KBM-7 (cell line): ENCODE measurements at places on chromosomes 4 and X.

GRCh38 chrX:39817754-39818470 lies 279.8 kb downstream of the BCOR start:
- DNase-seq = no peak

GRCh38 chrX:78357342-78358055 lies 30.1 kb upstream of the CYSLTR1 start:
- DNase-seq = no peak

DNA sequence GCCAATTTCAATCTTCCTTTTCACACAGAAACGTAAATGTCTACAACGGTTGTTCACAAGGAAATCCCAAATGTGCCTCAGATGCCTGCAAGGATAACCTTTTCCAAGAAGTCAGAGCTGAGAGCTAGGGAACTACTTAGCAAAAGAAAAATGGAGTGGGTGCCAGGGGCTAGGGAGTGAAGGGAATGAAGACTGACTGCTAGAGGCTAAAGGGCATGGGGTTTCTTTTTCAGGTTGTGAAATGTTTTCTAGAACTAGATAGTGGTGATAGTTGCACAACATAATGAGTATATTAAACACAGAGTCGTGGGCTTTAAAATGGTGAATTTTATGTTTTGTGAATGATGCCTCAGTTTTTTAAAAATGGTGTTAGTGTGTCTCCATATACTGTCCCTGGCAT lies 53.4 kb downstream of the CD99L2 start:
- no peak for DNase-seq

- DNase-seq = peak; percentile 14
These were observed at the start of gene SLC4A4 for GRCh38 chr4:71338846-71339593. SLC4A4 (plus strand) TSS chr4:71339020.

DNA sequence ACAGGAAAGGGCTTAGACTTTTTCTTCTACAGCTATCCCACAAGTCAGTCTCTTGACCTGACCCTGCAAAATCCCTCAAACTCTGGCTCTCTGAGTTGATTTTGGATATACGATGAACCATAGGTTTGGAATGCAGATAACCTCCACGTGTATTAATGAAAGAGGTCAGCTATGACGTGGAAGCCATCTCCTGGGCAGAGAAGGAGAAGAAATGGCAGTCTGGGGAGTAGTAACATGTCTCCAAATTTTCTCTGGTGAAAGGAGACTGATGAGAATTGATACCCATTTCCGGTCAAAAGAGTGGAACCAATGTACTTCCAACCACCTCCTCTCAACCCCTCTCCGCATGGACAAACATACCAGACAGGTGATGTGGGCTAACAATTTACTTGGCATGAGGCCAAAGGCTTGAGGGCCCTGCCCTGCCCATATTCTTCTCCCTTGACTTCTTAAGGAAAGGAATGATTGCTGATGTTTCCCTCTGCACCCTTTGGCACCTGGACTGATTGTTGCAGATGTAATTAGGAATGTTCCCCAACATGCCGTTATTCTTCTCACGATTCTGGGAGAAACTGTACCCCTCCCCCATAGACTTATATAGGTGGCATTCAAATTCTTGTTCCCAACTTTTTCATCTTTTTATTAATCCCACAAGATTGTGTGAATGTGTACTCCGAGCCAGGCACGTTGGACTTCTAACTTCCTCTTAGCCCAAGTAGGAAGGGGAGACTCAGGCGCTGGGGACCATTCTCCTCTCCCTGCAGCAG lies 580 bp upstream of the PLS3 start:
- no peak for DNase-seq

- DNase-seq = no peak
These were observed 534.7 kb downstream of the ANKRD50 start for GRCh38 chr4:124177647-124178425.

GRCh38 chr4:83552924-83553323 lies 17.0 kb downstream of the GPAT3 start:
- DNase-seq = peak; percentile 27

- DNase-seq = no peak
These were observed 5.0 kb downstream of the GPR78 start for GRCh38 chr4:8585186-8585585.

DNA sequence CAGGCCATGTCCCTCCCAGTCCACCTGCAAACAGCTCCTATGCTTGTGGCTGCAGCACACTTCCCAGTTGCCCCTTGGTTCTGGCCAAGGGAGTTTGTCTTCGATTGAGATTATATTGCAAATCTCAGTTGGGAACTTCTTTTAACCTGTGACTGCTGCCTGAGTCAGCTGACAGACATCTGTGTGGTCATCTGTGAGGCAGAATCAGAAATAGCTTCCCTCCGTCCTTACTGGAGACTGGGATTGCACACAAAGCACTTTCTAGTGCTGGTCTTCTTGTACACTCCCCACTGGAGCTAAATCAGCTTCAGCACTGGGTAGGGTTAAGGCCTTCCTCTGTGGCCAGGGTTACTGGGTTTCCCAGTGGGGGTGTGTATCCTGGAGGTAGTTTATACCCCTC lies 34.3 kb downstream of the ZNF330 start:
- no peak for DNase-seq

DNA sequence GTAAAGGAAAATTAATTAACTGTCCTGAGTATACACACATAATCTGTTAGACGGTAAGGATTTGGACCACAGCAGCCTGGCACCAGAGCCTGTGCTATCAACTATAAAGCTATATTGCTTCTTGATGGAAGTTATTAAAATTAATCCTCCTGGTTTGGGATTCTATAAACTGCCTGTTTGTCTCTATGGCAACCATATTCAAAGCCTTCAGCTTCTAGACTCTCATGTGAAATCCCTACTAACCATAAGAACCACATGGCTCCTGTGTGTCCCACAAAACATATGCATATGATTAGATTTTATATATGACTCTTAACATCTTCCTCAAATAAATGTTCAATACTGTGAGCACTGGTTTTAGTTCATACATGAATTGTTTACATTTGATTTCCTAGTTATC lies 380.8 kb downstream of the ANKRD50 start:
- DNase-seq = no peak

- DNase-seq = no peak
These were observed 4.8 kb downstream of the PROM1 start for GRCh38 chr4:16079046-16079445.

DNA sequence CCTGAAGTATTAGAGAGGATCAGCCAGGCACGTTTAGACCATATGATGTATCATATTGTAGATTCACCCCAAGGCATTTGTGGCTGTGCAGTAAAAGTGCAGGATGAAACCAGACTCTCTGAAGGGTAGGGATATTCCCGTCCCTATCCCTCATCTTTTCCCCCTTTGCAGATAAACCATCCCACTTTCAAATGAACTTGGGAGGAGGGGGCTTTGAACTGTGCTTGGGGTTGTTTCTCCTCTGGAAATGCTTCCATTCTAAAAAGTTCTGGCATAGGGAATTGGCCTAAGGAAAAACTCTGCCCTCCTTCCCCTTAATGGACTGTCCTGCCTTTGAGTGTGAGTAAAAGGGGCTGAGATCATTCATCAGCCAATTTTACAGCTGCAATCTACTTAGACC lies 23.8 kb downstream of the SNCA start:
- no peak for DNase-seq

- no peak for DNase-seq
These were observed 32.8 kb upstream of the C4orf54 start for GRCh38 chr4:99690472-99690871.

GRCh38 chr4:143351149-143351691 lies 14.5 kb downstream of the GAB1 start:
- no peak for DNase-seq

DNA sequence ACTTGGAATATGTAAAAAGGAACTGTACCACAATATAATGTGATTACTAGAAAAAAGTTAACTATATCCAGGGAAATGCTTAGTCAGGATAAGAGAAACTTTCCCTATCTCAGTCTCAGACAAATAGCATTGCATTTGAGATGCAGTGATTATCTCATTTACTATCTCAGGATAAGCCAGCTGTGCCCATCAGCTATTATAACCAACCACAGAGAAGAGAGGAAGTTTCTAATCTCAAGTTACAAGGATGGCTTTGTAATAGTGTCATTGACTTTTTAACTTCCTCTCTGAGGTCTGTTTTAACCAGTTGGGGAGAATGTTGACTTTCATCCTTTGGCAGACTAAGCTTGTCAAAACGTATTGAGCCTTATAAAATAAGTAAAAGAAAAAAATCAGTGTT lies 56.5 kb downstream of the SNX25 start:
- peak; percentile 84 for DNase-seq

GRCh38 chr4:176709417-176709816 lies 83.3 kb downstream of the VEGFC start:
- no peak for DNase-seq

DNA sequence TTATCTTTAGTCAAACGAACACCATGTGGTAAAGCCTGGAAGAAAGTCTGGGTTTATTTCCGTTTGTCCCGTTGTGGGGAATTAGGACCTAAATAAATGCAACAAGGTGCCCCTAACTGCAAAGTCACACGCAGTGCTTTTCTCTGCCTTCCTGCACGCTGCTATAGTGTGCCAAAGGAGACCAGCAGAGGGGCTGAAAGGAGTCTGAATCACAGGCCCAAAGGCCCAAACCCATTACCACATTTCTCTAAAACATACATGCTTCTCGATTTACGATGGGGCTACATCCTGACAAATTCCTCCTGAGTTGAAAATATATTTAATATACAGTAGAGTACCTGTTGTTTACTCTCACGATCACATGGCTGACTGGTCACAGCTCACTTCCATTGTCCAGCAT lies 4.5 kb downstream of the VEGFC start:
- DNase-seq = no peak

- DNase-seq = no peak
These were observed 6.5 kb upstream of the JADE1 start for GRCh38 chr4:128802680-128803628.

GRCh38 chr4:69888336-69888735 lies 28.4 kb upstream of the SULT1E1 start:
- peak; percentile 54 for DNase-seq

DNA sequence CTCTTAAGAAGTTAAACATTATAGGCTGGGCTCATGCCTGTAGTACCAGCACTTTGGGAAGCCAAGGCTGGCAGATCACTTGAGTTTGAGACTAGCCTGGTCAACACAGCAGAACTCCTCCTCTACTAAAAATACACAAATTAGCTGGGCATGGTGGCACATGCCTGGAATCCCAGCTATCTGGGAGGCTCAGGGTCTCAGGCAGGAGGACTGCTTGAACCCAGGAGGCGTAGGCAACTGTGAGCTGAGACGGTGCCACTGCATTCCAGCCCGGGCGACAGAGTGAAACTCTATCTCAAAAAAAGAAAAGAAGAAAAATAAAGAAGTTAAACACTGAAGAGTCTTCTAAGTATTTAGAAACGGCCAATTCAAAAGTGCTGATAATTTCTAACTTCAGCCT lies 164.3 kb upstream of the GALNTL6 start:
- no peak for DNase-seq

DNA sequence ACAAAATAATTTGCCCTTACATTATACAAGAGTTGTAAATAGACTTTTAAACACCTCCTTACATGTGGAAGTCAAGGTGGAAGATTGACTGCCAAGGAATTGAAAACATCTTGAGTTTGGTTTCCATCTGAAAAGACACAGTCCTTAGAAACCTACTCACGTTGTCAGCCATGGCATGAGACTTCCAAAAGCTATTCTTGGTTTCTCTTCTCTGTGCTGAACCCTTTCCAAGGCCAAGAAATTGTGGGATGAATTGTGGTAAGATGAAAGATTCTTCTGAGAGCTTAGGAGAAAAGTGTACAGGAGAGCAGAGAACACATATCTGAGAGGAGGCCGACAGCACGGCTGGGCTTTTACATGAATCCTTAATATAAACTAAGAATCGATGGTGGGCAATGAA lies 370.0 kb downstream of the FBXW7 start:
- DNase-seq = no peak

DNA sequence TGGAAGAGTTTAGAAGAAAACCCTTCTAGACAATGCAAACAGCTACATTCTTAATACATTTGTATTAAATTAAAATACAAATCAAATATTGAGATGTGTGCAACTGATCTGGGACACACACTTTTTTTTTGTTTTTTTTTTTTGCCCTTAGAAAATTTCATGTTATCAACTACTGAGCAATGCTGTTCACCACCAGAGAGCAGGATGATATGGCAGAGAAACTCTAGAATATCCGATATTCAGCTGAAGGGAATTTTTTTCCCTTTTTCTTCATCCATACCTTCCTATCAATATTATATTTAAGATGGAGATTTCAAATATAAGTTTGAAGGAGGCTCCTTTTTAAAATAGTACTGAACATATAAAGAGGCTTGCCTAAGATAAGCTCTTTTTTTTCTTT lies 1.0 kb downstream of the NDST3 start:
- DNase-seq = no peak

DNA sequence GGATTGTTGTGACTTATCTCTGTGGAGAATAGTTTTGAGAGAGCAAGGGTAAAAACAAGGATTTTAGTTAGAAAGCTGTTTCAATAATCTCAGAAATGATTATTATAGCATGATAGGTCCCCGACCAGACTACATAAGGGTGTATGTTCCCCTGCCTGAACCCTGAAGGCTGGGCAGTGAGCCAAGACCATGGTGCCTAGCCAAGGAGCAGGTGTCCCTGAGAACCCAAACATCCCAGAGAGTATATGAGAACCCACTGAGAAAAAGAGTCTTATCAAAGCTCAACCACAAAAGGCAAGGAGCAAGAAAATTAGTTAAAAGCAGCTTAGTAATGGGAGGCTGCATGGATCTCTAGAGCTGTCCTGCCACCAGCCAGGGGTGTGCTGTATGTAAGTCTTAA lies 94.9 kb upstream of the UNC5C start:
- DNase-seq = no peak

- DNase-seq = no peak
These were observed 14.7 kb upstream of the EPGN start for GRCh38 chr4:74293558-74293957.

- DNase-seq = no peak
These were observed 142.8 kb downstream of the SLC7A11 start for GRCh38 chr4:138099385-138099784.

DNA sequence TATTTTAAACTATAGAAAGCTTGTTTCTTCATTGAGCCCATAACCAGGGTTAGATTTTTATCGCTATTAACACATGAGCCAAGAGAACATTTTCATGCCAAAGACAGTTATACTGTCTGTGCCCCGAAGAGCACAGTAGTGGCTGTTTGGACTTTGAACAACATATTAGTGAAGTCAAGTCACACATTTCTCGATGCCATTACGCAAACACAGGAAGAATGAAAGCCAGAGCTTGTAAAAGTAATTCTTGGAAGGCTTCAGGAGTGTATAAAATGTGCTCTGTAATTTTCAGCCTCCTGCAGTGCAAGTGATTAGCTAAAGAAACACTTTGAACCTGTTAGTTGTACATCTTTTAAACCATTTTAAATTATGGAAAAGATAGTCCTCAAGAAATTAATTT lies 590.7 kb upstream of the PITX2 start:
- no peak for DNase-seq

DNA sequence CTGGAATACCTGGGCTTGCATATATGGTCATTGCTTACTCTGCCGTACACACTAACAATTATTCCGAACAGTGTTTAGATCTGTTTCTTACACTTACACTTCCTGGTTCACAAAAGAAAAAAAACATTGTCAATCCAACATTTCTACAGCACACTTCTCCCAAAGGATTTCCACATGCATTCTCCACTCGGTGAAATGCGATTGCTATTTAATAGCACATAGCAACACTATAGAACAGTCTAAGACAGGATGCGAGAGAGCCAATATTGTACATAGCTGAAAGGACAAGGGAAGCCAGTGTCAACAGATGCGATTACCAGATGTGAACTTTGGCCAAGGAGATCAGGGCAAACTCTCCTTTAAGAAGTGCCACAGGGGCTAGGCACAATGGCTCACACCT lies 220.7 kb upstream of the GPC4 start:
- no peak for DNase-seq
